RPMI8226 (cell line): ENCODE measurements at places on chromosomes 13 and 19.
A peak's percentile ranks its signal among the peaks of the same experiment; 100 is the strongest.

DNA sequence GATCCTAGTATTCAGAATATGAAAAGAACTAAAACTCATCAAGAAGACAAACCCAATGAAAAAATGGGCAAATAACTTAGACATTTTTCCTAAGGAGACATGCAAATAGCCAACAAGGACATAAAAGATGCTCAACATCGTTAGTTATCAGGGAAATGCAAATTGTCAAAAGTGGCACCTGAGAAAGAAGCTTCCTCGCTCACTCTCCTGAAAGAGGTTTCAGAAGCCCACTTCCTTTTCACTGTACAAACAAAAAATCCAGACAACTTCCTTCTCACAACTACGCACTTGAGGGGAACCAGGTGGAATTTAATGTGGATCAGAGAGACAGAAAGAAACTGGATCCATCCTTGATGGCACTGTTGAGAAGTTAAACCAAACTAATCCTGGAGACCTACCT, 41.5 kb downstream of the KLF12 start:
- no peak for DNase-seq

DNA sequence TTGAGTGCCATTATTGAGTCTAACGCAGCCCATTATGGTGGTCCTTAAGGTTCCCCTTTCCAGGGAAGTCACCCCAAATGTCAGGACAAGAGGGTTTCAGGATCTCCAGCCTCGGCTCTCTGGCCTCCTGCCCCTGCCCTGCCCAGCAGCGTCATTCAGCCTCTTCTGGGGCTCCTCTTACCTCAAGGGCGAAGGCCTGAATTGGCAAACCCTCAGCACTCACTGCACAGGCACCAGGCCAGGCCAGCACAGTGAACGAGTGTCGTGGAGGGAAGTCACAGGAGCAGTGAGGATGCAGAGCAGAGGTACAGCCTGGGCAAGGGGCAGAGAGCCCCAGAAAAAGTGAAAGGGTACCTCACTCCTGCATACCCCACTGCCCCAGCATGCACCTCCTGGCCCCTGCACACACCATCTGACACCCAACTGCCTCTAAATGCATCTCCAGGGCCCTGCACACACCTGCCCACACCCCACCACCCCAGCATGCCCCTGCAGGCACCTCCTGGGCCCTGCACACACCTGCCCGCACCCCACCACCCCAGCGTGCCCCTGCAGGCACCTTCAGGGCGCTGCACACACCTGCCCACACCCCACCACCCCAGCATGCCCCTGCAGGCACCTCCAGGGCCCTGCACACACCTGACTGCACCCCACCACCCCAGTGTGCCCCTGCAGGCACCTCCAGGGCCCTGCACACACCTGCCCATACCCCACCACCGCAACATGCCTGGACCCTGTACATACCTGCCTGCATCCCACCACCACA, 19.8 kb downstream of the SLC25A42 start:
- DNase-seq: no peak

DNA sequence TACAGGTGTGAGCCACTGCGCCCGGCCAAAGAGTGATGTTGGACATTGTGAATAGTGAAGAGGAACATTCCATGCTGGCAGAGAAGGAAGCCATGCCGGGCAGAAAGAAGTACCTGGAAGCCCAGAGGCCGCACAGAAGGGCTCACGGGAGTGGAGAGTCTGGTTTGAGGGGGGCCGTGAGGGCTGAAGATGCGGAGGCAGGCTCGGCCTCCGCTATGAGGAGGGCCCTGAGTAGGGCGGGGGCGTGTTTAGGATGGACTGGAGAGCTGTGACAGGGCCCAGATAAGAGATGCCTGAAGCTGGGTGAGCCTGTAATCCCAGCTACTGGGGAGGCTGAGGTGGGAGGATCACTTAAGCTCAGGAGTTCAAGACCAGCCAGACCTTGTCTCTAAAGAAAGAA, 1.6 kb downstream of the JOSD2 start:
- no peak for DNase-seq

- DNase-seq: no peak
Observed at GRCh38 chr19:30969591-30969990, 379.6 kb downstream of the TSHZ3 start.

DNA sequence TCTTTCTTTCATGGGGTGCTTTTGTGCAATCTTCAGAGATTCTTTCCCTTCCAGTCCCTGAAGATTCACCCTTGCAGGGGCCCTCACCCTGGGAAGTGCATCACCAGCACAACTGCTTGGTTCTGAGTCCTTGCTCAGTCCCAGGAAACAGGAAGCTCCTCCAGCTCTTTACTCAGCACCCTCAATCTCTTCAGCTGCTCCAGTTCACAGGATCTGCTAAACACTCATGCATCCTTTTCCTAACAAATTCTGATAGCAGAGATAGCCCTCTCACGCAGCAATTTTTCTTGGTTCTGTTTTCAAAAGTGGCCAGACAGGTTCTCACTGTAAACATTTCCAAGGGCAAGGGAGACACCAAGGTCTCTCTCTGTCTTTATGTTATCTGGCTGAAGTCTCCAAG, 823.1 kb downstream of the LIG4 start:
- no peak for DNase-seq

DNA sequence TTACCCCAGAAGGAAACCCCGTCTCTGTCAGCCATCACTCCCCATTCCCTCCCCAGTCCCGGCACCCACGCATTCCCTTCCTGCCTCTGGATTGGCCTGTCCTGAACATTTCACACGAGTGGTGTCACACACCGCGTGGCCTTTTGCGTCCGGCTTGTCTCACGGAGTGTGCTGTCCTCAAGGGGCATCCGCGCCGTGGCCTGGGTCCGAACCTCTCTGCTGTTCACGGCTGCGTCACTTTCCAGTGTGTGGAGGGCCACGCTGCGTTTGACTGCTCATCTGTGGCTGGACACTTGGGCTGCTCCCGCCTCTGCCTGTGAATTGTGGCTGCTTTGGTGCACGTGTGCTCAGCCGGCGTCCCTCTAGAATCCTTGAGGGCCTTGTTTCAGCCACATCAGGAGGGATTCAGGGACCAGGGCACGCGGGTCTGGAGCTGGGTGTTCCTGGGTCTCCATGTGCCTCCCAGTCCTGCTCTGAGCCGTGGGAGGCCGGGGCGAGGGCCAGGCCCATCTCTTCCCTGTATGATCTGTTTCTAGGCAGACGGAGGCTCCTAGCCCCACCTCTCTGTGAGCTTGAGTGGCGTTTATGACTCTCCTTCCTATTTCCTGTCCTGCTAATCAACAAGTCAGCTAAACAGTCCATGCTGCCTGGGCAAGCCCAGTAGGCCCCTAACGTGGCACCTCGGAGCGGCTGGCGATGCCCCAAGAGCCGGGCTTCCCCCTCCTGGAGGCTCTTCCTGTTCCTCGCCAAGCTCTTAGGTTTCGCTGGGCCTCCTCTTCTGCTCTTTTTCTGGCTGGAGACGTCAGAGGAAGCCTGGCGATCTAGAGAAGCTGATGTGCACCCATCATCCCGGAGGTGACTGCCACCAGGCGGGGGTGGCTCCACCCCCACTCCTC, 8.1 kb downstream of the STK11 start:
- no peak for DNase-seq

- no peak for DNase-seq
Observed at GRCh38 chr13:28583651-28584091, 75.3 kb upstream of the POMP start.

DNA sequence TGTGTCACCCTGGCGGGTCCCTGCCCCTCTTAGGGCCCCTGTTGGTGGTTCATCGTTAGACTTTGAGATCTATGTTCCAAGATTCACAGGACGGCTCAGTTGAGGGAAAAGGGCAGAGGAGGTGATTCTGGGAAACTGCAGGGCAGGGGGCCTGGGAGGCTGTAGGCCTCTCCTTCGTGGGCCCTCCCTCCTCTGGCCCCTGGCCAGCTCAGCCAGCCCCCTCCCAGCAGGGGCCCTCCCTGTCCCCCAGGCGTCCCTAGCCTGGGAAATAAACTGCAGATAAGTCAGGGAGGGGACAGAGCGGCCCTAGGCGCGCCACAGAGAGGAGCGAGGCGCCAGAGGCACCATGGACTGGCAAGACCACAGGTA, 6.5 kb downstream of the HIF3A start:
- no peak for DNase-seq

- peak; percentile 63 for DNase-seq
Observed at GRCh38 chr19:18437491-18438330, at the start of gene ISYNA1. Gene ISYNA1 (minus strand): TSS chr19:18438133. CDS start chr19:18437979, 154 bp downstream.

DNA sequence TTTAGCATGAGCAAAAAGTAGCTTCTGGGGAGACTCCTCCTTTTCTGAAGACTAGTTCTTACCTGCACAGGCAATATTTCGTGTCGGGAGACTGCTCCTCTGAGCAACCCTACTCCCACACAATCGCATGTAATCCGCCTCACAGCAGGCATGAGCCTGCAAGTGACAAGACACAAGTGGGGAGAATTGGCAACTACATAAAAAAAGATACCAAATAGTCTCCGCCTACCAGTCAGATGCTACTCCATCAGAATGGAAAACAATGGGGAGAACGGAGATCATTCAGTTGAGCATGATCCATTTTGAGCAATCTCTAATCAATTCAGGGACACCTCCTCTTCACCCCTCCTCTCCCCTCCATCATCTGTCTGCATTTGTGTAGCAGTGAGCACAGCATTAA, 321.0 kb downstream of the COG6 start:
- DNase-seq: no peak

GRCh38 chr19:11383706-11384048, 437 bp downstream of the EPOR start:
- no peak for DNase-seq

GRCh38 chr19:50723069-50723468, at the start of gene CLEC11A:
Gene CLEC11A (plus strand): TSS chr19:50723364. CDS start chr19:50723526, 162 bp downstream.
- no peak for DNase-seq

DNA sequence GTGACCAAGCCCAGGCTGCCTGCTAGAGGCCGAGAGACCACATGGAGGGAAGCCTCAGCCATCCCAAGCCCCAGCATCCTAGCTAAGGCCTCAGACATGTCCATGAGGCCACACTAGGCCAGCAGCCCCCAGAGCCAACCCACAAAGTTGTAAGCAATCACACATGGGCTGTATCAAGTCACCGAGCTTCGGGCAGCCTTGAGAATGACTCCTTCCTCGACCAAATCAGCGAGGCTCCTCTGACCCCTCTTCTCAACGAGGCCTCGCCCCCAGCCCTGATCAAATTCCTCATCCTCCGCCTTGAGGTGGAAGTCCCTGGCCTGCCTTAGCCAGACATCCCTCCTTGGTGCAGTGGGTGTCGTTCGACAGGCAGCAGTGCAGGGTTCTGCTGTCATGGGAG, 1.9 kb upstream of the SPACA7 start:
- no peak for DNase-seq

DNA sequence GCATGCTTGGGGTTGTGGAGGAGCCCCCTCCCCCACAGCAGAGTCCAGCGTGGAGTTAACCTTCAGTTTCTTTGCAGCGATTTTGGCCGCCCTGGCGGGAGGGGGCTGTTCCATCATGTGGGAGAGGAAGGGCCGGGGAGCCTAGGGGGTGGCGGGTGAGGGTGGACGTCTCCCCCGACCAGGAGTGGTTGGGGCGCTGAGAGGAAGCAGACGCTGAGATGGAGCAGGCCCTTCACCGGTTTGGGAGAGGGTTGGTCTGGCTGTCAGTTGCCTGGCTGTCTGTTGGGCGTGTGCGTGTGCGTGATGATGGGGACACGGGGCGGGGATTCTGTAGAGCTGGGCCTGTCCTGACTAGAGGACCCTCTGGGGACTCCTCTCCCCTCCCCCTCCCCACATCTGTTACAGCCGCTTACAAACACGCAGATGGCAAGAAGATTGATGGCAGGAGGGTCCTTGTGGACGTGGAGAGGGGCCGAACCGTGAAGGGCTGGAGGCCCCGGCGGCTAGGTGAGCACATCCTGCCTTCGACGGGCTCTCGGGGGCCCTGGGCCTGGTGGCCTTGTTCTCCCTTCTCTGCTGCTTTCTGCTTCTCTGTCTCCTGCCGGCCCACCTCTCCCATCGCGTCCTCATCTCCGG, 9.8 kb upstream of the LIN7B start:
- no peak for DNase-seq

DNA sequence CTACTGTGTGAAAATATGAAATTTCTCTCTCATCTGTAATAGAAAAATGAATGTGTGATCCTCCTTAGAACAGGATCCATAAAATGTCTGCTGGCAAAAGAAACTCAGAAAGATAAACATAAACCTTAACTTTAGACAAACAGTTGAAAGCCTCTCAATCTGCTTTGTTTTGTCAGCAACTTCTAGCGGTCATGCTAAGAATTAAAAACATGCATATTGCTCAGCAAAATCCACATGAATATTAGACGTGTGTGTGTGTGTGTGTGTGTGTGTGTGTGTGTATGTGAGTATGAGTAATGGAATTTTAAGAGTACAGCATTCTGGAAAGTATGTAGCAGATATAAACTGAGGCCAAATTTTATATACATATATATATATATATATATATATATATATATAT, 1779.2 kb upstream of the MIR17HG start:
- no peak for DNase-seq

DNA sequence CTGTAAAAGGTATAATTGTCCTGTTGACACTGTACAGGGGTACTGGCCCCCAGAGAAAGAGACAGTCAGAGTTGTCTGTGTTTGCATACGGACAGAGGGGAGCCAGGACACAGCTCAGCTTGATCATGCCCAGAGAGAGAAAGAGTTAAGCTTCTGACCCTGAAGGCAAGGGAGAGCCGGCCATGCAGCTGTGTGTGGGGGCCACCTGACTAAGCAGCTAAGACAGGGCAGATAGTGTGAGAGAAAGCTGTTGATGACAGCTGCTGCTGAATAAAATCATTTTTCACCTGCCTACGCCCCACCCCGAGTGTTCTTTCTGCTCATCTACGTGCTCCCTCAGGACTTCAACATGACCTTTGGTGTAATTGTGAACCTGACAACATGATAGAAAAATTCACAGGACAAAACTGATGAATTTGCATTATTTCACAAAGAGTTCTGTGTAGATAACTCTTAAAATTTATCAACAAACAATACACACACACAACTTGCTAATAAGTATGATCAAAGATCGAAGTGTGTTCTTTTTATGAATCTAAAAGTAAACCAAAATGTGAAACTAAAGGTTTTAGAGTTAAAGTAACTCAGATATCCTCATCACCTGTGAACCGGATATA, 1294.3 kb upstream of the ATXN8OS start:
- no peak for DNase-seq
